Mucosa of descending colon (tissue), 3 donors: ENCODE measurements at places on chromosomes 11 and 22. TPM values are rescaled to one million over a fixed set of nuclear protein-coding genes. Genes with fewer than 3 reads are reported as not detected.

- no peak for DNase-seq
Measured at GRCh38 chr11:15622231-15622890, 507.6 kb downstream of the INSC start.

DNA sequence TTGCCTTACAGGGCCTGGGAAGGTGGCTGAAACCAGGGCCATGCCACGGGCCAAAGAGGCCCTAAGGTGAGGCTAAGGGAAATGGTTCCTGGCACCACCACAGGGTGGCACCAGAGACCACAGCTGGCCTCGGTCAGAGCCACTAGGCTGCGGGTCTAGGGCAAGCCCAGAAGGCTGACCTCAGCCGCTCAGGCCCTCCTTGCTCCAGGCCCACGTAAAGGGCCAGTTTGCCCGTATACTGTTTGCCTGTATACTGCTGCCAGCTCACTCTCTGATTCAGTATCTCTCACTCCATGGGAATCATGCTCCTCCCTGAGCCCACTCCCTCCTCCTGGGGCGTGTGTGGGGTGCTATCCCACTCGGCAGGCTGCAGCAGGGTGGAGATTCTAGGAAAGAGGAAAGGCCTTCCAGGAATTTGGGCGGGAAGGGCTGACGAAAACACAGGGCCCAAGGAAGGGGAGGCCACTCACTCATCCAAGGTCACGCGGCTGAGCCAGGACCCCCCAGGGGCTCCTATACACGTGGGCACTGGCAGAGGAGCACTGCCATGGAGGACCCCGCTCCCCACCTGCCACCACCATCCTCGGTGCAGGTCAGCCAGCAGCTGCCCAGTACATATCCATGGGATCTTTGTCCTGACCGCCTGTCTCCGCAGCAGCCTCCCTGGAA, 62.4 kb downstream of the NECTIN1 start:
- peak; percentile 83 for DNase-seq

DNA sequence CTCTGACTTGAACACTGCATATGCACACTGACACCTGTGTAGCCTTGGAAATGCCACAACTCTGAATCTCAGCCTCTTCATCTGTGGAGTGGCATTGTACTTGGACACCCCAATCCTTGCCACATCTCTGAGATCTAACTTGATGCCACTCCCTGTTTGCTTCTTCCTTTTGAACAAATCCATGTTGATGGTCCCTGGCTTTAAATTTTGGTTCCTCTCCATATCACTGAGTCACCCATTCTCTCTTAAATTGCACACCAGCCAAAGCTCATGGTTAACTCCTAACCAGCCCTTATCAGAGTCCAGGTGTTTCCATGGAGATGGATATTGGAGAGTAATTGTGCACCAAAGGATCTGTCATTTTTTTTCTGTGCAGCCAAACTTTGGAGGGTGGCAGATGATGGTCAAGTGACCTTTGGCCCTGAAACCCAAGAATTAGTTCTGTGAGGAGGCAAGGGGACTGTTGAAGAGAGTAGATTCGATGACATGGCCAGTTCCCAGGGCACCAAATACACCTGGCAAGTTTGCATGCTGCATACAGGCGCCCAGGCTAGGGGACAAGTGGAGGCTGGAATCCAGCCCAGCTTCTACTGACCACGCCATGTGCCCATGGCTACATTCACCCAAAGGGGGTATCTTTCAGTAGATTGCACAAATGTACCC, 25.1 kb upstream of the PAMR1 start:
- DNase-seq, result no peak

DNA sequence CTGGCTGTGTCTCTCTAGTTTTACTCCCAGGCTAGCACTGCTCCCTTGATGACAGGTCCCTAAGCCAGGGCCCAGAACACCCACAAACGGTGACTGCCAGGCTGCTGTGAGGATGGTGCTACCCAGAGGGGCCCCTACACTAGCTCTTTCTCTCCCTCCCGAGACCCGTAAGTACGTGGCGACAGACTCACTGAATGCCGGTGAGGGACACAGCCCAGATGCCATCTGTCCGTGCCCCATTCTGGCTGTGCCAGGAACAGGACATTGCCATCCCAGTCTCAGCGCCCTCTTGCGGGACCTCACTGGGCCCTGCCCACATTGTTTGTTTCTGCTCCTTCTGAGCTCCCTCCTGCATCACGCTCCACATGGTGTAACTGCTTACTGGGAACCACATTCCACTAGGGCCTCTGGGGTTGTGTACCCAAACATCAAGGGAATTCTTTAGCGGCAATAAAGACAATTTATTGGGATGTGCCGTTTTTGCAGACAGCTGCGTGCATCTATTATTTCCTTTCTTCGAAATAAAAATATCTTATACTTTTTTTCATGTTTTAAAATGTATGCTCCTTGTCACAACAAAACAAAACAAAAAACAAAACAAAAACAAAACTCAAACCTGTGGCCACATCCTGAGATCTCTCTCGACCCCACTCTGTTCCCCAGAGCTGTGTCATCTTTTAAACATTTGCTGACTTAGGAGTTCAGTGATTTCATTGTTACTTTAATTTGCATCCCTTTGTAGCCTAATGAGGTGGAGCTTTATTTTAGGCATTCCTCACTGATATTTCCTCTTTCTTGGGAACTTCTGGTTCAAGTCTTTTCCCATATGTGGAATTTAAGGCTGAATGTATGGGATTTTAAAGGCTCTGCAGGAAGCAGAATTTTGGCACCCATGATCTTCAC, 4.4 kb upstream of the TPCN2 start:
- DNase-seq, result peak; percentile 80

DNA sequence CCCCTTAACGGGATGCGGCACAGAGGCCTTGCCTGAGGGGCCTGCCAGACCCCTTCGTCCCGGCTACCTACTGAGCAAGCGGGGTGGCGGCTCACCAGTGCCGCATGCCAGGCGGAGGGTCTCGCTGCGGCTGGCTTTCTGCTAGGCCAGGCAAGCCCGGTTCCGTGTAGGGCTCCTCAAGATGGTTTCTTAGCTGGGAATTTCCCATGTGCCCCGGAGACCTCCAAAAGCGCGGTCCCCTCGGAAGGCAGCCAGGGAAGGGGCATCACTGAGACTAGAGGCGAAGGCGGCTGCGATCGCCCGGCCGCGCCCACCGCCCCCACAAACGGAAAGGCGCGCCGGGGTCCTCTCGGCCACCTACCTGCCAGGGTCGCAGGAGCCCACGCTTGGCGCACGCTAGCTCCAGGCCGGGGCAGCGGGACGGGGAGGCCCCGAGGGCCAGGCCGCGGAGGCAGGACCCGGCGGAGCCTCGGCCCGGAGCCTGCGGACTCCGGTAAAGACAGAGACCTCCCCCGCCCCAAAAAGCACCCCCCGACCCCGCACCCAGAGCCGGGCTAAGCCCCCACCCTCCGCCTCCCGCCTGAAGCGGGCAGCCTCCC, 23.8 kb downstream of the MICAL3 start:
- peak; percentile 56 for DNase-seq

GRCh38 chr22:40326905-40327735, 19.2 kb upstream of the ADSL start:
- no peak for DNase-seq

DNA sequence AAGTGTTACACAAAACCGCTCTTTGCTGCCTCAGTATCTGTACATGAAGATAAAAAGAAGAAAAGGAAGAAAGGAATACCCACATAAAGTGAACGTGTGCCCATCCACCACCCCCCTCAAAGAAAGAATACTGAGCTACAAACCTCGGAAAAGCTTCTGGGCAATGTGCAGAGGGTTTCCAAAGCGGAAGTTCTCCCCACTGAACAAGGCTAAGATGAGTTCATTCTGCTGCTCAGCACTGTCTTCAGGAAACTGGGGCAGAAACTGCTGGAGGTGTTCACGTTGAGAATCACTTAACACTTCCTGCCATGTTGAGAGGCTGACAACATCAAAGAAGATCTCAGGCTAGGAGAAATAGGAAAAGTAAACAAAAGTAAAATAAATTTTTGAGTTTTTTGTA, 6.9 kb downstream of the NFRKB start:
- DNase-seq, result no peak

DNA sequence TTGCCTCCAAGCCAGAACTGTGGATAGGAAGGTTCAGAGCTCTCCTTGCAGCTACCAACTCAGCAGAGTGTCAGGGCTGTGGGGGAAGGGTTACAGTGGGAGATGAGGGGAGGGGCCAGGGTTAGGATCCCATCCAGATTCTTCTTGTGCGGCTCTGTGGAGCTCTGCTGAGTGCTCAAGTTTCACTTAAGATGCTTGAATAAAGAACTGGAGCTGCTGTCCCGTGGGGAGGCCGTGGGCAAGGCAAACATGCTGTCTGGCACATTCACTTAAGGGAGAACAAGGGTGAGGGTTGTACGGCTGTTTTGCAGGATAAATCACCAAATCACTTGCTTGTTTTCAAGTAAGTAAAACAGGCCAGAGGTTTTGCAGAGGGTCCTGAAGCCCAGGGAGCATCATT, 197.1 kb downstream of the FAM76B start:
- DNase-seq, result no peak

The TNNI2 gene
- not detected for total RNA-seq

The CASP1 gene
- total RNA-seq, result 75.1 TPM
